ENCODE measurements at places on chromosomes 6 and 20.

DNA sequence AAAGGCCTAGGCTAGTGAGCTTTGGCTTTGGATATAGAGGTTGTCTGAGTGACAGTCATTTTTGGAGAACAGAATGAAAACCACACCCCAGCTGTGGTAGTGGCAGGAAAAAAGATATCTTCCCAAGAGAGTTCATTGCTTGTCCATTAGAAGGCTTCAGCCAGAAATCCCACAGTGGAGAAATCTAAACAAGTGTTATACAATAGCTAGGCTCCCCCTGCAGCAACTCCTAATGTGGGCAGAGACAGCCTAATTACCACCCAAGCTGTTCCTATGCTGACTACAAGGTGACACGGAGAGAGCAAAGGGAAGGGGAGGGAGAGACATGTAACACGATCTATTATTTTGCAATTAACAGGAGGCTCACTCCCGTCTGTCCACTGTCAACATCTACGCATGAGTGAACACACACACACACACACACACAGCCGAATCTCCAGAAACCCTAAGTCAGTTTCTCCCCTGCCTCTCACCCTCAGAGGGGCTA, 147.5 kb upstream of the TCF21 start:
- DNase-seq = no peak

DNA sequence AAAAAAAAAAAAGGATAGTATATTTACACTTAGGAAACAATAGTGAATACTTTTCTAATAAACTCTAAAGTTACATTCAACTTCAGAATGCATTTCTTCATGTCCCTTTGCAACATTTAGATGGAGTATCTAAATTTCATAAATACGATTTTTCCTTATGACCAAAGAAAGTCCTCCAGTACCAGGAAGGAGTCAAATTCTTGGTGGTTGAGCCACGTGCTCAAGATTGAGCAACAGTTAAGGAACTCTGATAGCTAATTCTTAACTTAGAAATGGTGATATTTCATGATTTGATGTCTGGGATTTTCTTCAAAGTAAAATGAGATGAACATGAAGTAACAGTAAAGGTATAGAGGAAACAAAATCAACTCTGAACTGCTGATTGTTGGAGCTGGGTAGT, 92.7 kb downstream of the SASH1 start:
- DNase-seq = no peak

GRCh38 chr6:6395581-6396197, 75.2 kb upstream of the F13A1 start:
- DNase-seq = no peak

GRCh38 chr6:35583893-35584688, 71.4 kb upstream of the TULP1 start:
- peak; percentile 82 for DNase-seq

GRCh38 chr6:132190097-132190814, 211.0 kb downstream of the MOXD1 start:
- no peak for DNase-seq

- no peak for DNase-seq
These were observed 21.6 kb upstream of the CCN2 start for GRCh38 chr6:131972741-131973140.

DNA sequence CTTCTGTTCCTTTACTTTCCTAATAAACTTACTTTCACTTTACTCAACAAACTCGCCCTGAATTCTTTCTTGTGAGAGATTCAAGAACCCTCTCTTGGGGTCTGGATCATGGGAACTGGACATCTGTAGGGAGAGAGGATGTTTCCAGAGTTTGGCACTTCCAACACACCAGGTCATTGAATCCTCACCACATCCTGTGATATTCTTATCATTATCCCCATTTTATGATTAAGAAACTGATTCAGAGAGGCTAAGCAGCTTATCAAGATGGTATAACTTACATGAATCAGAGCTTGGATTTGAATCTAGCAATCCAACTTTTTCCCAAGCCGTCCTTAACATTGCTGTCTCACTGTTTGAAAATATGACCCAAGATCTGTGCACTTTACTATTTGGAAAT, 15.5 kb downstream of the PPIL6 start:
- DNase-seq = no peak

- no peak for DNase-seq
These were observed 1209.7 kb upstream of the GJE1 start for GRCh38 chr6:140923048-140923447.

GRCh38 chr6:34065466-34066217, 80.2 kb downstream of the GRM4 start:
- DNase-seq = no peak
